Effector memory CD4-positive, alpha-beta T cell (primary cell): ENCODE measurements at places on chromosomes 13 and 19.

DNA sequence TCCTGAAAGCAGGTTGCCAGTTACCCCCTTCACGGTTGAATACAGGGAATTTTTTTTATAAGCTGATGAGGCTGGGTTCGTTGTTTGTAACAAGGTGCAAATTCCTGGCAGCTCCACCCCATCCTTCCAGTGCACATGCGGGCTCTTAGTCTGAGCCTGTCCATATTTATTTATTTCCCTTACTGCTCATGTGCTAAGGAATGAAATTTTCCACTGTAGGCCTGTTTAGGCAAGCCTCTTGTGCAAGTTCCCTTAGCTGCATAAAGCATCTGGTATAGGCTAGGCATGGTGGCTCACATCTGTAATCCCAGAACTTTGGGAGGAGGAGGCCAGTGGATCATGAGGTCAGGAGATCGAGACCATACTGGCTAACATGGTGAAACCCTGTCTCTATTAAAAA lies 560.9 kb upstream of the PCDH9 start:
- no peaks in the 10 kb centered on the region for H3K27me3 ChIP-seq
- no peak overlapping the region for H3K27ac ChIP-seq
- no peak overlapping the region for H3K4me3 ChIP-seq
- no peaks in the 10 kb centered on the region for H3K36me3 ChIP-seq

GRCh38 chr13:71148396-71148795 lies 718.6 kb downstream of the DACH1 start:
- no peaks in the 10 kb centered on the region for H3K36me3 ChIP-seq
- no peaks in the 10 kb centered on the region for H3K4me1 ChIP-seq

GRCh38 chr13:67013709-67014108 lies 216.4 kb downstream of the PCDH9 start:
- no peak overlapping the region for H3K4me3 ChIP-seq
- H3K27ac ChIP-seq = no peak overlapping the region
- no peaks in the 10 kb centered on the region for H3K4me1 ChIP-seq

DNA sequence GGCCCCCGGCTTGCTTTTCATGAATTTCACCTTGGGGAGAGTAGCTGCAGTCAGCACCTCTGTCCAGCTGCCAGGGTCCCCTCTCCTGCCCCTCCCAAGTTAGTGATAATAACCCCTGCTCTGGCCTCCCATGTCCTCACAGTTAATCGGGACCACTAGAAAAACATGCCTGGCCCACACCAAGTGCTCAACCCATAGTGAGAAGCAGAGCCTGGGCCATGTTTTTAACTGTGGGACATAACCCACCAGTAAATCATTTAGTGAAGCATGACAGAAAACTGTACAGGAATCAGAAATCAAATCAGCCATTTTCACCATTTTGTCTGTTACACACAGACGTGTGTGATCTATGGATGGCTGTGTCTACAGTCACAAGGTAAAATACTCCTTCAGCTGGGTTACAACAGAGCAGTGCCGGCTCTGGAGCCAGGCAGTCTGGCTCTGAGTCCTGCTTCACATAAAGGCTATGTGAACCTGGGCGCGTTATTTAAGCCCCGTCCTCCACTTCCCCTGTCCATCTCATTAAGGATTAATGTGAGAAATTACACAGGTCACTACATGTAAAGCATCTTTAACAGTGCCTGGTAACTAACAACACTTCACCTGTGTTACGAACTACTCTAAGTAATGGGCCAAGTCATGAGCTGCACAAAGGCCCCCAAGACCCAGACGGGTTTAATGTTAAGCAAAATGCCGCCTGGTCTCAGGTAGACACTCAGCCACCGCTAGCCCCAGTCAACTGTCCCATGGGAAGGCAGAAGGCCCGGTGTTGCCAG lies 7.6 kb upstream of the ECH1 start:
- no peak overlapping the region for H3K4me3 ChIP-seq
- no peak for DNase-seq
- no peak overlapping the region for H3K27ac ChIP-seq

GRCh38 chr13:81058211-81058915 lies 717.4 kb upstream of the SPRY2 start:
- no peaks in the 10 kb centered on the region for H3K4me1 ChIP-seq
- H3K4me3 ChIP-seq = no peak overlapping the region
- no peak overlapping the region for H3K27ac ChIP-seq
- H3K27me3 ChIP-seq = no peaks in the 10 kb centered on the region
- H3K36me3 ChIP-seq = no peaks in the 10 kb centered on the region

DNA sequence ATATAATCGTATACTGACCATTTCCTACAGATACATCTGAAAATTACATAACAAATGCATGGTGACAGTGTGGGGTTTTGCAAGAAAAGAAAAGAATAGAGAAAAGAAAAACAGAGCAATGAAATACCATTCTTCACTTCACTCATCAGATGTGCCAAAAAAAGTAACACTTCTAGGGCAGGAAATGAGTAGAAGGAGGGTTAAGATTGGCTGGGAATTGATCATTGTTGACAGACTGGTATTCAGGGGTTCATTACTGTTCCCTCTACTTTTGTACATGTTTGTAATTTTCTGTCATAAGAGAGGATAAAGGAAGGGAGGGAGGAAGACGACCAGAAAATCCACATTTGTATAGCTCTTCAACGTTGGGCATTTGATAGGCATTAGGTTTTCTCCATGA lies 31.5 kb downstream of the ABCC4 start:
- no peaks in the 10 kb centered on the region for H3K36me3 ChIP-seq
- H3K27me3 ChIP-seq = no peaks in the 10 kb centered on the region

DNA sequence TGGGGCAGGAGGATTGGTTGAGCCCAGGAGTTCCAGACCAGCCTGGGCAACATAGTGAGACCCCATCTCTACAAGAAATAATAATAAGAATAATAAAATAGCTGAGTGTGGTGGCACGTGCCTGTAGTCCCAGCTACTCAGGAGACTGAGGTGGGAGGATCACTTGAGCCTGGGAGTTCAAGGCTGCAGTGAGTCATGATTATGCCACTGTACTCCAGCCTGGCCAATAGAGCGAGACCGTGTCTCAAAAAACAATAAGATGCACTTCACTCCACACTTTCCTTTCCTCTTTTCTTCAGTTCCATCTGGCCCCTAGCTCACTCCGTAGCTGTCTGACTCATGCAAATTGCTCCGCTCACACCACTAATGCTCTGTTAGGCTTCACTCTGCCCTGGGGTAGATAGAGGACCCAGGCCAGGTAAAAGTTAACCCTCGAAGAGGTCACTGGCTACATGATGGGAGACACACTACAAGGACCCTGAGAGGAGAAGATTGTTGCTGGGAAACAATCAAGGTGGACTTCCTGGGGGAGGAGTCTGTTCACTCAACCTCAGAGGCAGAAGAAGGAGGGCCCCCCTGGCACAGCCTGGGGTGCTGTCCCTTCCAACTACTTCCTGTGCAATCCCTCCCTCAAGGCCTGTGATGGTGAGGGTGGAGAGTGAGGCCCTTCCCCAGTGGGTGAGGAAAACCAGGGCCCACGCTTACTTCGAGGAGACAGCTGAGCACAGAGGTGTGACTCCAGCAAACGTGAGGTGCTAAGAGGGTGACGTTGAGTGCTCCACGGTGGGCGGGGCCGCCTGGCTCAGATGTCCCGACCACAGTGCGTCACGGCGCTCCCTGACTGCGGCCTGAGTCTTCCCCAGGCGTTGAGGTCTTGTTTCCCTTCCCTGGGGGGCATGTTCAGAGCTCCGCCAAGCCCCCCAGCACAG lies 8.8 kb upstream of the TNFSF9 start:
- H3K27me3 ChIP-seq = no peaks in the 10 kb centered on the region
- DNase-seq = peak; percentile 60
- H3K4me3 ChIP-seq = no peak overlapping the region
- H3K4me1 ChIP-seq = peaks cover 20% of the 10 kb centered on the region
